ENCODE measurements at places on chromosomes 6 and 20. TPM values are rescaled to one million over a fixed set of nuclear protein-coding genes. Genes with fewer than 3 reads are reported as not detected.

Gene GNRH2
- total RNA-seq, result not detected

Gene TBXT
- not detected for total RNA-seq

Gene BPIFB2
- total RNA-seq, result not detected

Gene CTCFL
- not detected for total RNA-seq

Gene SNRPB
- total RNA-seq, result 1,067 TPM

Gene SLC22A2
- not detected for total RNA-seq

Gene SALL4
- 2.3 TPM for total RNA-seq

Gene PBOV1
- total RNA-seq, result not detected

Gene SLC22A7
- not detected for total RNA-seq

Gene IGF2R
- total RNA-seq, result 32.3 TPM
